ENCODE measurements at places on chromosomes 2 and 18. TPM values are rescaled to one million over a fixed set of nuclear protein-coding genes. Genes with fewer than 3 reads are reported as not detected.

Gene KCNG2
- not detected for total RNA-seq

GRCh38 chr18:21196426-21196825 is 45.6 kb upstream of the GREB1L start:
- no peak for DNase-seq
- no peak overlapping the region for H3K4me3 ChIP-seq

- H3K4me1 ChIP-seq: no peaks in the 10 kb centered on the region
- no peak for DNase-seq
- H3K27me3 ChIP-seq: peaks cover 5% of the 10 kb centered on the region
- no peaks in the 10 kb centered on the region for H3K36me3 ChIP-seq
- H3K4me3 ChIP-seq: no peak overlapping the region
- no peak overlapping the region for H3K27ac ChIP-seq
These were observed 86.3 kb upstream of the LGALSL start for GRCh38 chr2:64367444-64368232.

GRCh38 chr2:225236769-225237323 is 162.7 kb upstream of the NYAP2 start:
- H3K4me1 ChIP-seq: no peaks in the 10 kb centered on the region
- DNase-seq: no peak
- no peak overlapping the region for H3K4me3 ChIP-seq
- no peaks in the 10 kb centered on the region for H3K27me3 ChIP-seq

- no peak within 1 kb of the TSS for H3K4me3 ChIP-seq
- peaks cover 61% of the 10 kb centered on the region for H3K27me3 ChIP-seq
- no peaks in the 10 kb centered on the region for H3K4me1 ChIP-seq
These were observed at the start of gene TWIST2 for GRCh38 chr2:238847841-238848690. TWIST2 (plus strand) TSS chr2:238848085; CDS start chr2:238848216, 131 bp downstream.

- no peaks in the 10 kb centered on the region for H3K27me3 ChIP-seq
- peaks cover 36% of the 10 kb centered on the region for H3K4me1 ChIP-seq
- peaks cover 25% of the 10 kb centered on the region for H3K36me3 ChIP-seq
- no peak overlapping the region for H3K27ac ChIP-seq
These were observed 364 bp downstream of the STAT1 start for GRCh38 chr2:191013682-191013931.

Measured in activated CD8-positive, alpha-beta T cell treated with anti-CD3 and anti-CD28 coated beads, Interleukin-2, amount 10 ng/mL, durations not matched to agents 7 days and 5 days (primary cell).